ENCODE measurements at places on chromosomes 16 and 17.

GRCh38 chr17:10111907-10112452 is 86.4 kb downstream of the GAS7 start:
- no peak for DNase-seq

- DNase-seq: no peak
These were observed 11.2 kb downstream of the MYH10 start for GRCh38 chr17:8619294-8619693.

DNA sequence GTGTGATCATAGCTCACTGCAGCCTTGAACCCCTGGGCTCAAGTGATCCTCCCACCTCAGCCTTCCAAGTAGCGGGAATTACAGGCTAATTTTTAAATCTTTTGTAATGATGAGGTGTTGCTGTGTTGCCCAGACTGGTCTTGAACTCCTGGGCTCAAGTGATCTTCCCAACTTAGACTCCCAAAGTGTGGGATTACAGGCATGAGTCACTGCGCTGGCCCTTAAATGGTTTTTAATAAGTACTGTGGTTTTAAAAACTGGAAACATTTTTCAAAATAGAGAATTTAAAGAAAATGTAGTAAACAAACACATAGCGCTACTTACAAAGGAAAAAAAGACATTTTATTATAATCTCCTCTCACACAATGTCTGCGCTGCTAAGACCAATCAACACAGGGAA is 32.2 kb downstream of the MARCHF10 start:
- DNase-seq: no peak

GRCh38 chr16:85965125-85965524 is 66.2 kb downstream of the IRF8 start:
- DNase-seq: no peak

GRCh38 chr17:8629371-8630226 is 926 bp downstream of the MYH10 start:
- DNase-seq: no peak

DNA sequence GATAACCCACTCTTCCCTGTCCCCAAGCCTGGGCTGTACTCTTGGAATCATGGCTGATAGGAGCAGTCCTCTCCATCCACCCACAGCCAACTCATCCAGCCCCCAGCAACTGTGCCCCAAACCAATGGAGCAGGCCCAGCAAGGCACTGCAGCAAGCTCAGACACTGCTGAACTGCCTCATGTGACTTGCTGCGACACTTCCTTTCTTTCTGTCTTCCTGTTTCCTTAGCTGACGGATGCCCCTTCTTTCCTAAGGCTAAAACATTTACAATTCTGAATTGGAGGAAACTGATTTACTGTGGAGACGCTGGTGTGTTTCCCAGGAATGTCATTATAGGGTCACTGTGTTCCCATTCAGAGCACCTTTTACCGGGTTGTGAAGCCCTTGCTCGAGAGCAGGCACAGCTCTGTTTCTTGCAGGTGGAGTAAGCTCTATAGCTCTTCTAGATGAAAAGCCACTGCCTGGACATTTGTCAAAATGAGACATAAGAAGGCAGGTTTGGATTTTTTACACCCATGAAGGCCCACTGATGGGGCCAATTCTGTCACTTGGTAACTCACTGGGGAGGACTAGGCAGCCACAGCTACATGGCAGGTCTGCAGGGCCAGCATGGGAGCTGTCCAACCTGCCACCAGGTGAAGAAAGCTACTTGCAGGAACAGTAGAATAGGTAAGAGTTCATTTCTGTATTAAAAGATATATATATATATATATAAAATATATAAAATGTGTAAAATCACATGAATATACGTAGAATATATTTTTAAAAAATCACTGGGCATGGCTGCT is 27.4 kb downstream of the TMEM11 start:
- no peak for DNase-seq

DNA sequence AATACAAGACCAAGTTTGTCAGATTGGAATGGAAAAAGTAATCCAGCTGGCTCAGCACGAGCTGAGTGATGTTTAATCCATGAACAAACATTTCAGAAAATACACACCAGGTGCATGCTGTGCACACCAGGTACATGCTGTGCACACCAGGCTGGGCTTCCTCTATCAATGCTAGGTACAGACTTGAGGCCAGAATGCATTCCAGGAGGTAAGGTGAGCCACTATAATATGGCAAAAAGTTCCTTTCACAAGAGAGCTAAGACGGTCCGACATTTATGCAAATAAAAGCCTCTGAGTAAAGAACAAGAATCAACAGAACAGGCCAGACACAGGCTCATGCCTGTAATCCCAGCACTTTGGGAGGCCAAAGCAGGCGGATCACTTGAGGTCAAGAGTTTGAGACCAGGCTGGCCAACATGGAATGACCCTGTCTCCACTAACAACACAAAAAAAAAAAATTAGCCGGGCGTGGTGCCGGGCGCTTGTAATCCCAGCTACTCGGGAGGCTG is 128.2 kb downstream of the ZNF778 start:
- DNase-seq: no peak

GRCh38 chr17:21089933-21090901 is 36.5 kb upstream of the DHRS7B start:
- DNase-seq: no peak

DNA sequence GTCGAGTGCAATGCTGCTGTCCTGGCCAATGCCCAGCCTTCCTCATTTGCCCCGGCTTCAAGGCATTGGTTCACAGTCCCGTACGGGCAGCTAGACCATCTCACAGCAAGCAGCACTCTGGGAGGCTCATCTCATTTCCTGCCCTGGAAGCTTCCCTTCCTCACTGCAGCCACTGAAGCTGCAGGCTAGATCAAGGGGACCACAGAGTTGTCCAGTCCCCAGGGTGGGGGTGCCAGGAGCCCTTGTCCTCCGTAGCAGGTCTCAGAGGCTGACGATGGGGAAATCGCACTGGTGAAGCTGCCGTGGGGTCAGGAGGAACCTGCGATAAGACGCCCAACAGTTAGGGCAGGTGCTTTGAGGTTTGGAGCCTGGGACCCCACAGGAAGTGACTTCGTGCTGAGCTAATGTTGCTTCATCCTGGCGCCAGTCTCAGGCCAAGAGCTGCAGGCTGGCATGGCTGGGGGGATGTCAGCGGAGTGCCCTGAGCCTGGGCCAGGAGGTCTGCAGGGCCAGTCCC is at the start of gene SPNS3:
Gene SPNS3 (plus strand): TSS at position 426 of the 517 bp plus-strand sequence. CDS start 28 bp downstream, at position 454.
- DNase-seq: no peak

DNA sequence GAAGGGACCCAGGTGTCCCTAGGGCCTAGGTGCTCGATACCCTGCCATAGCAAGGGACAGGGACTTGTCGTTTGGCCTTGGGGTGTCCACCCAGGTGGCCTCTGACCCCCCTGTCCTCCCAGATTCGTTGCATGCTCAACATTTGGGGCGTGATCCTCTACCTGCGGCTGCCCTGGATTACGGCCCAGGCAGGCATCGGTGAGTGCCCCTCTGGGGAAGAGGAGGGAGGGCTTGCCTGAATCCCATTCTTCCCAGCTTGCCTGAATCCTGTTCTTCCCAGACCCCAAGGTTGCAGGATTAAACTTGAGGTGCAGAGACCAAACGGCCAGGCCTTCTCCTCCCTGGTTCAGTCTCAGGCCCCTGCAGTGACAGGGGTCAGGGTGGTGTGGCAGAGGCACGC is 3.2 kb downstream of the SLC12A3 start:
- no peak for DNase-seq

DNA sequence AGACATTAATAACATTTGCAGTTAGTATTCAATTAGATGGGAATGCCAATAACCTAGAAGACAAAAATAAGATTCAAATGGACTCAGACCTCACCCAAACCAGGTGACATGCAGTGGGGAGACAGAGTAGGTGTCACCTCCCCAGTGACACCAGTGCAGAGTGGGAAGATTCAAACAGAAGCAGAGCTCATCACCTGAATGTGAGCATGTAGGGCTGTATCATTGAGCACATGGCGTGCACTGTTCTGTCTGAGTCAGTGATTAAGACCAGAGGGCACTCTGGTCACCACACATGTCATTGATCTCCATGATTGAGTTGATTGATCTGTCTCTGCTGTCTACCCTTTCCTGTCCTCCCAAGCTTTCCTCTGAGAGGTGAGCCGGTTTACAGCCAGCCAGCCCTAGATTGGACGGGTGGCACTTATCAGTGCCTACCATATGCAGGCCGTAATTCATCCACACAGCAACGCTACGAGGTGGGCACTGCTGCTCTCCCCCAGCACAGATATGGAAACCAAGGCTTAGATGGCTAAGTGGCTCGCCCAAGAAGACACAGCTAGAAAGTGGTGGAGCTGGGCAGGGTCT is 34.0 kb downstream of the RHBDL3 start:
- no peak for DNase-seq

- DNase-seq: no peak
These were observed 2.8 kb upstream of the NAT9 start for GRCh38 chr17:74778960-74779359.

DNA sequence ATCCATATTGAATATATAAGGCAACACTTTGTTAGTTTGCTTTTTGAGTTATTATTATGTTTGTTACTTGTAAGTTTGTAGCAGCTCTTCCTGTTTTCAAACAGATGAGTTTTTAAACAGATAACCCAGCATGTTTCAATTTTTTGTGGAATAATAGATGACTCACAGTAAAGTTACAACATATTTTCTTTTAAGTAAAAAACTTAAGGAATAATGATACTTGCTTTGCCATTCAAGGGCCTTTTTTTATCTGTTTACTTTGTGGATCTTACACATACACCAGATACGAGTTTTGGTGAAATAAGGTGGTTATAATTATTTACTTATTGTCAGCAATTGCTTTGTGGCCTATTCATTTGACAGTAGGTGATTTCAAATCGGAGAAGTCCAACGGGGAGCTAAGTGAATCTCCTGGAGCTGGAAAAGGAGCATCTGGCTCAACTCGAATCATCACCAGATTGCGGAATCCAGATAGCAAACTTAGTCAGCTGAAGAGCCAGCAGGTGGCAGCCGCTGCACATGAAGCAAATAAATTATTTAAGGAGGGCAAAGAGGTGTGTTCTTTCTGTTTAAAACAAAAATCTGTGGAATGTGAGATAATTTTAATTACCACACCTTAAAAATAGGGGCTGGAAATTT is 66.3 kb downstream of the BPTF start:
- peak; percentile 3 for DNase-seq

GRCh38 chr17:14203388-14203787 is 33.3 kb downstream of the CDRT15 start:
- no peak for DNase-seq

GRCh38 chr16:81946206-81946605 is 65.1 kb downstream of the SDR42E1 start:
- DNase-seq: no peak

GRCh38 chr16:2087748-2088631 is 40.2 kb downstream of the TSC2 start:
- peak; percentile 31 for DNase-seq

GRCh38 chr16:87486713-87487247 is 6.0 kb downstream of the ZCCHC14 start:
- DNase-seq: no peak

GRCh38 chr17:15145621-15146020 is 119.5 kb downstream of the PMP22 start:
- DNase-seq: no peak

GRCh38 chr16:84616515-84616914 is 1.4 kb downstream of the COTL1 start:
- no peak for DNase-seq

DNA sequence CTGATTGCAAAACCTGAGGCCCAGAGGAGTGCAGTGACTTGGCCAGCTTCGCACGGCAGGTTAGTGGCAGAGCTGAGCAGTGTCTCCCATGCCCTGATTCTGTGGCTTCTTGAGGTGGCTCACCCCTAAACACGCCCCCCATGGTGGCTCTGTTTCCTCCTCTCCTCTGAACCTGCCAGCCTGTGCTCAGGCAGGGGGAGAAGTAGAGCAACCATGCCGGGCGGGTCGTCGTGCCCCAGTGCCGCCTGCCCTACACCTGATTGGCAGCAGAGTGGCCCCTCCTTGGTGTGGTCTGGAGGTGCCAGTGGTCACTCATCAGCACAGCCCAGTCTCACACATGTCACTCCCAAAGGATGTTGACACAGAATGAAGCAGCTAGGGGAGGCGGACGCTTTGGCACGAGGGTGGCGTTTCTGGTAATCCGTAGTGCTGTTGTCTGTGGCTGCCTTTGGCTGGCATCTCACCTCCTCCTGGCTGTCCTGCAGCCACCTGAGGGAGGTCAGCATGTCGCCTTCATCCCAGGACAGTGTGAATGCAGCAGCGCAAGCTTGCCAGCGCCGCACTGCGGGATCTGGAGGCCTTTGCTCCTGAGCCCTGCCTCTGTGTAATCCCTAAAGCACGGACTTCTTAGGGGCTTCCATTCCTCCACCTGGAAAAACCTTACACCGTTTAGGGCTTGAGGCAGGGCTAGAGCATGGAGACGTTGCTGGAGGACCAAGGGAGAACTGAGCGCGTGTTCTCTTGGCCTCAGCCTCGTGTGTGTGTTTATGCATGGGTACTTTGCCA is 294.7 kb downstream of the SEC14L1 start:
- no peak for DNase-seq

- DNase-seq: no peak
These were observed 11.9 kb upstream of the SP6 start for GRCh38 chr17:47862621-47863440.

DNA sequence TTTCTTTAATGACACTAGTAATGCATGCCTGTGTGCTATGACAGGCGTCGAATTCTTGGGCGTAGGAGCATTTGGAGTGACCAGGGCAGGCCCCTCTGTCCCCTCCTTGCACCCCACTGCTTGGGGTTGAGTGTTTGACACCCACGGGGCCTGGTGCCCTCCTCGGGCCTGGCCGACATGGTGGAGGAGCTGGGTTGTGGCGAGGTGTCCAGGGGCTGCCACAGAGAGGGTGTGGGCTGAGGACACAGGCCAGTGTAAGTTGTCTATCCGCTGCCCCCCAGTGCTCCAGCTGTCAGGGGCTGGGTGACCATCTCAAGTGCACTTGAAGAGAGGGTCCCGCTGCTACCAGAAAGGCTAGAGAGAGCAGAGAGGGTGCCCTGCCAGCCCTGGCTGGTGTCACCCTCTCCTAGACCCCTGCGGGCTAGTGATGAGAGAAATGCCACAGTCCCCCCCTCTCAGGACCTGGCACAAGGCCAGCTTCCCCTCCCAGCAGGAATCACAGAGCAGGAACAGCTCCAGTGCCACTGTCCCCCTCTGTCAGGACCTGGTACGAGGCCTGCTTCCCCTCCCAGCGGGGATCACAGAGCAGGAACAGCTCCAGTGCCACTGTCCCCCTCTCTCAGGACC is 30.5 kb downstream of the MGRN1 start:
- DNase-seq: no peak

DNA sequence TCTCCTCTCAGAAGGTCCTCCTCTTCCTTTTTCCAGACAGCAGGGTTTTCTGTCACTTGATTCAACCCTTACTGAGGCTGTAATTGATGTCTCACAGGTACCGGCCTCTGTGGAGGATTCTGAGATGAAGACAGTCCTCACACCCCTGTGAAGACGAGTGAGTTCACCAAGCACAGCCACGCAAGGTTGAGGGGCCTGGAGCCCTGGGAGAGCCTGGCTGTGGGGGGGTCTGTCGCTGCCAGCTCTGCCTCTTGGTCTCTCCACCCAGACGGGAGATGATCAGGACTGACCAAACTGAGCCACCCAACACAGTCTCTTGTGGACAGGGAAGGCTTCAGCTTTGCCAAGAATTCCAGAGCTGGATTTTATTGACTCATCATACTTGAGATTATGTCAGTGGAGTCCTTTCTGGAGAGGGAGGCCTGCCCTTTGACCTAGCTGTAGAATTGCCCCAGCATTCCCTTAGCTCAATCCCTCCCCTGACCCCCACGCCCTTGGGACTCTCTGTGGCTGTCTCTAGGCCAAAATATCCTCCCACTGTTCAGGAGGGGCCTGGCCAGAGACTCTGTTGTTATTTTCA is 51.1 kb upstream of the CRHR1 start:
- no peak for DNase-seq

- no peak for DNase-seq
These were observed 15.2 kb upstream of the CLEC18C start for GRCh38 chr16:70158261-70158939.

- no peak for DNase-seq
These were observed 4.1 kb upstream of the FOXF1 start for GRCh38 chr16:86505899-86506864.

Measured in cerebellar nuclear complex (tissue), 1 donor.